GM06990 (cell line): ENCODE measurements at places on chromosomes 11 and 22.

DNA sequence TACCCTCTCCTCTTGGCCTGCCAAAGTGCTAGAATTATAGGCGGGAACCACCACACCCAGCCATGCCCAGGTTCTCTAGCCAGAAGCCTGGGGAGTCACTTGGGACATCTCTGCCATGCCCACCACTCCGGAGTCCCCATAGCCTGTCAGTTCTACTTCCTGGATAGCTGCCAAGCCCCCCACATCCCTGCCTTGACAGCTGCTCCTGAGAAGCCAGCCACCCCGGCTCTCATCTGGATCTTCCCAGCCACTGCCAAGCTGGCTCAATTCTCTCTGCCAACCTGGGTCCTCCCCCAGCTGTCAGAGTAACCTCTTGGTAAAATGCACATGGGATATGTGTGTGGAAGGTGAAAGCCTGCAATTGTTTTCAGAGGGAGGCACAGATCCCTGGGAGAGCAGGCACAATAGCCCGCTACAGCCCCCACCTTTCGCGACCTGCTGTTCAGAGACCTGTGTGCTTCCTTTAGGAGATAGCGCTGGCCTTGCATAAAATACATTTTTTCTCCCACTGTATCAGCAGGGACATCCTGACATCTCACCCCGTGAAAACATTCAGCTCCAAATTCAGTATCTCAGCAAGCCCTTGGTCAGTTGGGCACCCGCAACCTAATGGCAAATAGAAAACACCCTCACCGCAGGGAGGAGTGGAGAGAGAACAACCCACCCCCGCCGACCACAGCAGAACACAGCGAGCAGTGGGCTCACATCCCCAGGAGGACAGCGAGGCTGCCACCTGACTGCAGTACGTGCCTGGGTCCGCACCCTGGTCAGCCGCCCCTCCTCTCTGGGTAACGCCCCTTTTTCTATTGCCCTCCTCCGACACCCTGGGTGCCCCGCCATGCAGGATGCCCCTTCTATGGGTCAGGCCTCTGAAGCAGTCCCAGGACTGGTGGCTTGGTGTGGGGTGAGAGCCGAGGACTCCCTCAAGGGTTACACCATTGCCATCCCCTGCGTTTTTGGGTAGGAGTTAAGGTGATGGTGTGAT lies 1342.2 kb downstream of the BRD1 start:
- DNase-seq: no peak

- peak; percentile 46 for DNase-seq
Measured at GRCh38 chr11:2928605-2929530, at the start of gene PHLDA2. PHLDA2 (minus strand) TSS chr11:2929420; CDS start chr11:2929364, 56 bp downstream.

DNA sequence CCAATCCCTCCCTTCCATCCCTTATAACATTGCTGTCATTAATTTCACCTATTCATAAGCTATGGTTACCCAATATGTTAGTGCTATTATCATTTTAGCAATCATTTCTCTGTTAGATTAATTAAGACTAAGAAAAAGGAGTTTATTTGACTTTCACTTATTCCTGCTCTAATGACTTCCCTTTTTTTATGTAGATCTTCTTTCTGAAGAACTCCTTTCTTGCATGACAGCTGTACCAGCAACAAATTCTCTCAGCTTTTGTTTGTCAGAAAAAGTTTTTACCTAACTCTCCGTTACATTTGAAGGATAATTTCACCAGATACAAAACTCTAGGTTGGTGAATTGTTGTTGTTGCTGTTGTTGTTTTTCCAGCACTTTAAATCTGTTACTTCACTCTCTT lies 28.6 kb upstream of the OR8B8 start:
- no peak for DNase-seq

DNA sequence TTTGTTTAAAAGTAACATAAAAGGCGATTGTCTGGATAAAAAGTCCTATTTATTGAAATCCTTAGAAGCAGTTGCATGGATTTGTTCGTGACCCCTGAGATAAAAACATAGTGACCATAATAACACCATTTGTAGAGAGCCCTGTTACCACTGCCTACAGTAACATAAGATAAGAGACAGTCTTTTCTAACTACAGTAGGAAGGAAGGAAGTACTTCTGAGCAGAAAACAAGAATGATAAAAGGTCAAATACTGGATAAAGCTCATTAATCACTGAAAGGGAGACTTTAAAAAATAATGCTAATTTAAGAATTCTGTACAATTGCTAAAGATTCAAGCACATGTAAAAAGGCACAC lies 47.1 kb upstream of the SOX6 start:
- no peak for DNase-seq

DNA sequence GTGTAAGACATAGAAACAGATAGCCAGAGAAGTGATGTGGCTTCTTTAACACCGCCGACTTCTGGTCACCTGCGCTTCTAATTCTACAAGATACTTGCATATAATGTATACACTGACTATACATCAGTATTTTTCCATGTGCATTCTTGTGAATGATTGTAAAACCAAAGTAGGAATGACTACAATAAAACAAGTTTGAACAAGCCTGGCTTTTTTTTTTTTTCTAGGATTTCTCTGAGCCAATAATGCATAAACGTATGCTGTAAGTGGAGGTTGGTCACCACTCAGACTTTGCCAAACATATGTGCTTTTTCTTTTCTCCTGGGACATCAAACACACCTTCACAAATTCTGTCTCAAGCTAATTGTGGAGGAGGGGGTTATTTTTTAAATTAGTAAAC lies 237.8 kb upstream of the KIRREL3 start:
- no peak for DNase-seq

GRCh38 chr11:77040401-77040777 lies 6.2 kb downstream of the B3GNT6 start:
- no peak for DNase-seq

DNA sequence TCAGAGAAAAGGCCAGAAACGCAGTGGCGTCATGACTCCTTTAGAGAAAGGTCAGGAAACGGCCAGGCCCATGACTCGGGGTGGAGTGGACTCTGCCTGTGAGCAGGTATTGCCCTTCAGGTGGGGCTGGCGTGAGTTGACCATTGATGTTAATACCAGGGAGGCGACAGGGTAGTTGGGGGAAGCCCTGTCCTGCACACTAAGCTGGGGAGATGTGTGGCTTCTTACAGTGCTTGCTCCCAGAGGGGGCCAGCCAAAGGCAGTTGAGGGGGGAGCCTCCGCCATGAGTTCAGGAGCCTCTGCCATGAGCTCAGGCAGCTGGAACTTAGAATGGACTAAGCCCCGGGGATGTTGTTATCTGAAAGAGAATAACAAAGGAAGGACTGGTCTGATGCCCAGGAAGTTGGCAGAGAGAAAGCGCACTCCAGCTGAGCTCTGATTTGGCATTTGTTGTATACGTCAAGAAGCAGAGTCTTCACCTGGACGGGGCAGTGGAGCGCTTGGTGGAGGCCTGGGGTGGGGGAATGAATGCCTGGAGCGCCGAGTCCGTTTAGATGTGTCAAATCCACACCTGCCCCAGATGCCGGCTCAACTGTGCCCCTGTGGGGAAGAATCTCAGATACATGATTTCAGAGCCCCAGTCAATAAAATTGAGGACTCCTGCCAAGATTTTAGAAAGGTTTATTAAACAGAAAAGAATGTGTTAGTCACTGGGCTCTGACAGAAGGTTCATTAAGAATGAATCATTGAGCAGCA lies 222.5 kb downstream of the TBC1D22A start:
- no peak for DNase-seq

DNA sequence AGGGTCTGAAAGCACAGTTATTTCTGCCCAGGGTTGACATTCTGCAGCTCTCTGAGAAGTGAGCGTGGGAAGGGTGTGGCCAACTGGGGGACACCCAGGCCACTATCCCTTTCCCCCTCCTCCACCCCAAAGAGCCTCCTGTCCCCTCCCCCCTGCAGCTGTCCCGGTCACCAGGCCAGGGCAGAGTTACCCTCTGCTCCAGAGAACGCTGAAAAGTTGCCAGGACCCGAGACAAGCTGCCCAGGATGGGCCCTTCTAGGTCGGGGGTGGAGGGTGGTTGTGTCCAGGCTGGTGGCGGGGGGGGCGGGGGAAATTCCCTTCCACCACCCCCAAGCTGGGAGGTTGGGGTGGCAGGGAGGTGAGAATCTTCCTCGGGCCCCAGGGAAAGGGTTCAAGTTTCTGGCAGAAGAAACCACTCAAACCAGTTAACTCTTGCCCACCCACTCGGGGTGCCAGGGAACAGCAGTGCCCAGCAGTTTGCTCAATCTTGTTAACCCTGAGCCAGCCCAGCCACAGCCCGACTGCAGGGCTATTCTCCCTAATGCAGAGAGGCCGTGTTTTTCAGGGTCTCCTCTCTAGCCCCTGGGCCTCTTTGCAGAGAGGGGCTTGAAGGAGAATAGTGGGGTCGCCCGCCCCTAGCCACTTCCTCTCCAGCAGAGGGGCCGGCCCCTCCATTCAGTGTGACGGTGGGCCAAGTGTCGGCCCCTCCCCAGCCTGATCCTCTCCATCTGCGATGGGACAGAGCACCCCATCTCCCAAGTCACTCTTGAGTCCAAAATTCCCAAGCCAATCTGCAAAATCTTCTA lies 697 bp downstream of the LGALS1 start:
- DNase-seq: no peak

DNA sequence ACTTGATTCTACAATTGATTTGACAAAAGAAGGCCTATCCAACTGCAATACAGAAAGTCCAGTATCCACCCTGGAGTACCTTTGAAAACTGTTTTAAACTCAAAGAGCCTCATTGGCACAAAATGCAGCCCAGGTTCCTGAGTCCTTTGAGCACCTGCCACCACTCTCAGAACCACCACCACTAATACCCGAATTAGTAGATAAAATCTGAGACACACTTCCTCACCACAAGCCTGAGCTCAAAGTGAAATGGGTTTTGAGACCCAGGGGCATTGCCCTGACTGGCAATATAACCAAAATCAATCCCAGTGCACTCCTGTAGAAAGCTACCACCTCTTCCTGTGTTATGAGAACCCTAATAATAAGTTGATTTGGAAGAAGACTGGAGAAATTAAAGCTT lies 215.7 kb downstream of the CSNK2A3 start:
- DNase-seq: no peak

DNA sequence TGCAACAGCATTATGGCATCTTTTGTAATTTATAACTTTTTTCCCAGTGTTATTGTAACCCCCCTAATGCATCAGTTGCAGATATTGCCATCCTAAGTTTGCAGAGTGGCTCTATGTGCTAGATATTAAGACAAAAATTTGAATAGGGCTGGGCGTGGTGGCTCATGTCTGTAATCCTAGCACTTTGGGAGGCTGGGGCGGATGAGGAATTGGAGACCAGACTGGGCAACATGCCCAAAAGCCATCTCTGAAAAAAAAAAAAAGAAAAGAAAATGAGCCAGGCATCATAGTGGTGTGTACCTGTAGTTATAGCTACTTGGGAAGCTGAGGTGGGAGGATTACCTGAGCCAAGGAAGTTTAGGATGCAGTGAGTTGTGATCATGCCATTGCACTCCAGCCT lies 50.1 kb upstream of the MUC15 start:
- no peak for DNase-seq

DNA sequence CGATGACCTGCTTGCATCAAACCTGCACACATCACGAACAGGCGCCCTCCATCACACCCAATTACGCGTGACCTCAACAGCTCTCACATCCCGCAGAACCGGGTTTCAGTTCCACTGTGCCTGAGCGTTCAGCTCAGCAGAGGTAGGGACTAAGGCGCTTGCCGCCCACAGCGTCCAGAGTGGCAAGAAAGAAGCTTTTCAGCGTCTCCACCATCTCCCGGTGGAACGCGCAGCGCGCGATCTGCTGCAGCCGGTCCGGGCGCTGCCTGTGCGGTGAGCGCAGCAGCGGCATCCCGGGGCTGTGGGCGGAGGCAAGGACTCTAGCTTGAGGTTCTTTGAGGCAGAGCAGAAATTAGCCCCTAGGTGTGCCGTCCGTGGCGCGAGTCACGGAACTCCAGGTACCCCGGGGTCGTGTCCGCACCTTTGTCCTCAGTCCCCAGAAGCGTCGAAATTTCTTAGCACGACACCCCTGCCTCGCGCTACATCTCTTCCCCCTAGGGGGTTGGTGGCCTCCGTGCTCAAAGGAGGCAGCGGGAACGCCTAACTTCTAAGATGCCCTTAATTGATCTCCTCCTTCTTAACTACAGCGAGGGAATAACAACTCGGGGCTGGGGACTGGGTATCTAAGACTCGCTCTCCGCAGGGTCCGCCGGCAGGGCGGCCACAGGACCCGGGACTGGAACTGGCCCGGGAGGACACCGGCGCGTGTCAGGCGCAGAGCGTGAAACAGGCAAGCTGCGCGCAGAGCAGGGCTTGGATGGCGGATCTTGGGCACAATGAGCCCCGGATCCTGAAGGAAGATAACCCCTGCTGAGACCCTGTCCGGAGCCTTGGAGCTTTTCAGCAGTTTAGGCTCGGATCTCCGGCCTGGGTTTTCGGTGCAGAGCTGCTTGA lies 1.7 kb upstream of the CALCA start:
- DNase-seq: peak; percentile 40

- no peak for DNase-seq
Measured at GRCh38 chr22:24843048-24843447, 37.0 kb downstream of the SGSM1 start.

DNA sequence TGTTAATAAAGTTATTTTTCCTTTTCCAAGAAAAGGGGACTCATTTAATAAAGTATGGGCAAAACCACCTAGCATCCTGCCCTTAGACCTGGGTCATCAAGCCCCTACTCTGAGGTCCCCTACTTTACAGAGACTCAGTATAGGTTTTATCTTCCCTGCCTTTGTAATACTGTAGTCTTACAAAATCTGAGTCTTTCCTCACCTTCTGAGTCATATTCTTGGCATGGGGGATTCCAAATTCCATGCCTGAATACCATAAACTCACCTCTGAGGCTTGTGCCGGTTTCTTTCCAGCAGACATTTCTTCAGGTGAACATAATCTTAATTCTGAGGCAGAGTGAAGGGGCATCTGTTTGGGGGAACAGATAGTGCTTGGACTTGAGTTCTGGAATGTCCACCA lies 282.5 kb downstream of the KCNA4 start:
- DNase-seq: no peak

DNA sequence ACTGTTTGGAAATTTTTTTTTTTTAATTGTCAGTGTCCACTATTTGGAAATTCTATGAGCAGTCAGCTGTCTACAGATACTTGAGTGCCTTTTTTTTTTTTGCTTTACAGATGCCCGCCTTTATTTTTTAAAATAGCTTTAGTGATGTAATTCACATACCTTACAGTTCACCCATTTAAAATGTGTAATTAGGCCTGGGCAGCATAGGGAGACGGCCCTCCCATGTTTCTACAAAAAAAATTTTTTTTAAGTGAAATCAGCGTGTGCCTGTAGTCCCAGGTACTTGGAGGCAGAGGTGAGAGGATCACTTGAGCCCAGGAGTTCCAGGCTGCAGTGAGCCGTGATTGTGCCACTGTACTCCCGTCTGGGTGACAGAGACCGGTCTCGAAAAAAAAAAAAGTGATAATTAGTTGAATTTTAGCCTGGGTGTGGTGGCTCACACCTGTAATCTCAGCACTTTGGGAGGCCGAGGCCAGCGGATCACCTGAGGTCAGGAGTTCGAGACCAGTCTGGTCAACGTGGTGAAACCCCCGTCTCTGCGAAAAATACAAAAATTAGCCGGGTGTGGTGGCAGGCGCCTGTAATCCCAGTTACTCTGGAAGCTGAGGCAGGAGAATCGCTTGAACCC lies 1.5 kb downstream of the ZNF143 start:
- DNase-seq: peak; percentile 41

GRCh38 chr11:70755410-70756158 lies 357.3 kb downstream of the CTTN start:
- DNase-seq: peak; percentile 52

GRCh38 chr11:47035108-47035507 lies 98.5 kb downstream of the CSTPP1 start:
- DNase-seq: no peak
